ENCODE measurements at places on chromosomes 4 and X.
A peak's percentile ranks its signal among the peaks of the same experiment; 100 is the strongest.

DNA sequence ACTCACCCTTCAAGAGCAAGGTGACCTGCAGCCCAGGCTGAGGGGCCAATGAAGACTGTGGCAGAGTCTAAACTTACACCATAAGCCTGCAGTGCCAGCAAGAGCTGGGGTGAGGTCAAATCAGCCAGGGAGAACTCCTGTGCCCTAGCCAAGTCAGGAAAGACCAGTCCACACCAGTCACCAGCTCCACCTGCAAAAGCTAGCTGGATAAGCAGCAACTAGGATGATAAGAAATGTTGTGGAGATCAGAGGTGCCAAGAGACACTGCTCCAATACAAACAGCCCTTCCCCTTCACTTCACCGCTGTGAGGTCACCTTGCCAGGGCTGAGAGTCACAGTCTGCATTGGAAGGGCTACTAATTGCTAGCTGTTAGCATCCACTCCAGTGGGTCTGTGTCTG lies 31.3 kb downstream of the NIPAL1 start:
- DNase-seq: no peak

DNA sequence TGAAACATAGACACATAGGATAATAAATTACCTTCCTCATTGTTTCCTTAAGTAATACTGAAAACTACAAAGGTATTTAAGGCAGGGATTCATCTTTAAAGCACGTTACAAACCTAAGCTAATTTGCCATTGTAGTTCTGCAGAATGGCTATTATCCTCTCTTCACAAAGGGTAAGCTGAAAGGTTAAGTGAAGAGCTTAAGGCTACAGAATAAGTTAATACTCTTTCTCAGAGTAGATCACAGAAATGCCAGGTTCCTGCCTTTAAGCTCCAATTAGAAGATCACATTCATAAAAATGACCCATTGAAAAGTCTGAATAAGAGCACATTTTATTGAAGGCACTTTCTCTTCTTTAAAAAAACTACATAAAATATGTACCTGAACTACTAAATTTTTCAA lies 42.1 kb upstream of the PRDM5 start:
- no peak for DNase-seq

DNA sequence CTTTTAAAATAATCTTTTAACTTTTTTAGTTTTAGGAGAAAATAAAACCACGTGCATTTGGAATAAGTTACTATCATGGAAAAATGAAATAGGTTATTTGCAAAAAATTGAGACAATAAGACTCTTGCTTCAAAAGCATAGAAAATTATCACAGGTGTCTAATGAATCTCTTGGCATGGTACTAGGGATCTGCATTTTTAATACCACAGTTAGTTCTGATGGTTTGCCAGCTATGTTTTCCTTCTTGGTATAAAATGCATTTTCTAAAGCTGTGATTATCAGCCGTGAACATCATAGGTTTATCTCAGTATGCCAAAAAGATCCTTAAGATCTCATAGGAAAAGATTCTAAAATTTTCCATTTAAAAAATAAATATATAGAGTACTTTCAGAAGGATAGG lies 83.9 kb downstream of the RASL11B start:
- DNase-seq: no peak

GRCh38 chrX:53082773-53083616 lies 828 bp downstream of the TSPYL2 start:
- no peak for DNase-seq

GRCh38 chrX:13775837-13776236 lies 41.1 kb downstream of the GPM6B start:
- DNase-seq: no peak

GRCh38 chr4:106493086-106493485 lies 124.5 kb upstream of the GIMD1 start:
- DNase-seq: no peak

GRCh38 chr4:70969076-70969475 lies 24.4 kb upstream of the DCK start:
- no peak for DNase-seq

DNA sequence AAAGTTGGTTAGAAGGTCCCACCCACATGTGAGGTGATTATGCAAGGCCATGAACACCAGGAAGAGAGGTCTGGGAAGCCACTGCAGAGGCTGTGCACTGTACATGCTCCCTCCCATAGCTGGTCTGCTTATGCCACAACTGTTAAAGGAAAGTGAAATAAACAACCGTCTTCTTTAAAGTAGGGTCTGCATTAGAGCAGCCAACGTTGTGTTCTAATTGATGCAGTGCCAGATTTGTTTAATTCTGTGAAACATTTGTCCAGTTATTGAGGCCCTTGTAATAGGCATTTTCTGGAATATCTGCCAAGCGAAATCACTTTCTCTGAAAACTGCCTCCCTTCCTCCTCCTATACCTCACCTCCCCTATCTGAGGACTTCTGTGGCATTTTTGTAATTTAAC lies 224.0 kb upstream of the LNX1 start:
- DNase-seq: no peak

DNA sequence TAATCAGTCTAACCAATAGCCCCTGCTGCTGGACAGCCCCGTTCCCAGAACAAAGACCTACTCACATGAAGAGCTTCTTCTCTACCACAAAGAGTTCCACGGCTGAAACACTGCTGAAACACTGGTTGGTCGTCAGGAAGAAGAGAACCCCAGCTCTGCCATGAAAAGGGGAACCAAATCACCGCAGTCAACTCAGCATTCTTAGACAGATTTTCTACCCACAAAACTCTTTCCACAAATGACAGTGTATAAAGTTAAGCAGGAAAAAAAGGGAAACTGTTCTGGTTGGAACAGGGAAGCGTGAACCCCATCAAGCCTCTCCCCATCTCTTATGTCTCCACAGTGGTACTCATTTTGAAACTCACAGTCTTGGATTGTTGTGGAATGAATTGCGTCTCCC lies 57.3 kb downstream of the ABCG2 start:
- no peak for DNase-seq

- no peak for DNase-seq
Measured at GRCh38 chr4:8105306-8106100, 53.1 kb downstream of the ABLIM2 start.

DNA sequence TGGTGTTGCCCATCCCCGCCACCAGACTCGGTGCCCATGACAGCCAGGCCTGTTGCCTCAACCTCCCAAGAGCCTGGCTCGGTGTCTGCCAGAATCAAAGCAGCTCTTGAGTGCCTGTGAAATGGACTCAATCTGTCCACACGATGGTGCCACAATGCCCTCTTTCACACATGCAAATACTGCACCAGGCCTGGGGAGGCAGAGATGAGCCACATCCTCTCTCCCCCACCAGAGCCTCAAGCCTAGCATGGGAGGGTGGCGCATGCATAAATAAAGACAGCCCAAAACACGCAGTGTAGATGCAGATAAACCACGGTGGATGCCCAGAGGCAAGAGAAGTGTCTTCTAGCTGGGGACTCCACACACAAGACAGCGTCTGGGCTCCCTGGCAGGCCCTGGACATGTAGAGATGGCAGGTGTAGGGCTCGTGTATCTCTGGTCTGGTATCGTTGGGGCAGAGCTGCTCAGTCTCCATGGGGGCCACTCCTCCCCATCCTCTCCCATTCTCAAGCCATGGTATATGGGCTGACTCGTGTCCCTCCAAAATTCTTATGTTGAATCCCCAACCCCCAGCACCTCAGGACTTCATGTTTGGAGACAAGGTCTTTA lies 65.6 kb downstream of the JAKMIP1 start:
- DNase-seq: no peak

GRCh38 chr4:101791182-101791558 lies 640 bp downstream of the BANK1 start:
- DNase-seq: no peak

DNA sequence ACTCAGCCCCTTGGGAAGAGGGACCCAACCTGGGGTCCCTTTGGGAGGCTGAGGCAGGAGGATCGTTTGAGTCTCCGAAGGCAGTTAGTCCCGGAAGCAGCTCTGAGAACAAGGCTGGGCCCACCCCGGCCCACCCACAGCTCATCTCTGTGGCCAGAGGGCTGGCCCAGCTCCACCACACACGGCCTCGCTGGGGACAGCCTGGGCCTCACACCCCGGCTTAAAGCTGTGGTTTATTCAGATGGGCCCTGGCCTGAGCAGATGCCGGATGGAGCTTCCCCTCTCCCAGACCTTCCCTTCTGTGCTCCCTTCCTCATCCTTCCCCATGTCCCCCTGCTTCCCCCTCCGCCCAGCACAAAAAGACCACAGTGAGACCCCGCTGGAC lies 54.4 kb downstream of the FAM53A start:
- no peak for DNase-seq

DNA sequence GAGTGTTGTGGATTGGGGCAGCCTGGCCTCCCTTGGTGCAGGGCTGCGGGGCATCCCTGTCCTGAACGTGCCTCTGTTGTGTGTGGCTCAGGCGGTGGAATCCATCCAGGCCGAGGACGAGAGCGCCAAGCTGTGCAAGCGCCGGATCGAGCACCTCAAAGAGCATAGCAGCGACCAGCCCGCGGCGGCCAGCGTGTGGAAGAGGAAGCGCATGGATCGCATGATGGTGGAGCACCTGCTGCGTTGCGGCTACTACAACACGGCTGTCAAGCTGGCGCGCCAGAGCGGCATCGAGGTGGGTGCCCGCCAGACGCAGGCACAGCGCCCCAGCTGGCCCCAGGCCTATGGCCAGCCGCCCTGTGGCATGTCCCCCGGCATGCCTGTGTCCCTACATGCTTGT lies 25.6 kb downstream of the MAEA start:
- no peak for DNase-seq

DNA sequence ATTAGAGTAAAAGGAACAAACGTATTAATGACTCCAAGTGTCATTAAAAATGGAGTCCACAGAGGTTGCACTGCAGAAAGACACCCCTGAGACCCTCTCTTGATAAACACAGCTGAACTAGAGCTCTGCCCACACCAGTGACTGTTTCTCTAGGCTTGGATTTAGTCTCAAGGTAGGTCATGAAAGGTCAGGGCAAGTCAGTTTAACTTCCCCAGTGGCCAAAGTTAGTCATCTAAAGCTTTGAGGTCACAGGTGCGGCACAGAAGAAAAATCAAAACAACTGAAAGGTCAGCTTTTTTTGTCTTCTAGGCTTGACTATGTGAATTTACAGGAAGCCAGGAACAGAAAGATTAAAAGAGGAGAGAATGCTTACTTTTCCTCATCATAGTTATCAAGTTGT lies 749.6 kb downstream of the RAB28 start:
- DNase-seq: no peak

DNA sequence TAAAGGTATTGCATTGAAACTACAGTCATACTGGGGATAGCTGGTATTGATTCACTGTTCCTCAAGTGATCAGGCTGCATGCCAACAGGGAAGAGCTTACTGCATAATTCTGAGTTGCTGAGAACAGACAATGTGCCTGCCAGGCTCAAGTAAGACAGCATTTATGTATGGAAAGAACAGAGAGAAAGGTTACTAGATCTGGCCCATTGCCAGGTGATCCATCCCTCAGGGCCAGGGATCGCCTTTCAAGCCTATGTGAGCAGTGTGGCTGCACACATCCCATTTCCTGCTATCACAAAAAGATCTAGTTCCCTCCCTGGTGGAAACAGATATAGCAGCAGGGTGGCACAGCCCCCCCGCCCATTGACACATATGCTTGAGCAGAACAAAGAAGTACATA lies 254.0 kb downstream of the TMA16 start:
- no peak for DNase-seq

GRCh38 chrX:8183346-8183745 lies 12.3 kb upstream of the VCX2 start:
- DNase-seq: no peak

GRCh38 chr4:107970063-107970798 lies 19.5 kb upstream of the HADH start:
- no peak for DNase-seq

DNA sequence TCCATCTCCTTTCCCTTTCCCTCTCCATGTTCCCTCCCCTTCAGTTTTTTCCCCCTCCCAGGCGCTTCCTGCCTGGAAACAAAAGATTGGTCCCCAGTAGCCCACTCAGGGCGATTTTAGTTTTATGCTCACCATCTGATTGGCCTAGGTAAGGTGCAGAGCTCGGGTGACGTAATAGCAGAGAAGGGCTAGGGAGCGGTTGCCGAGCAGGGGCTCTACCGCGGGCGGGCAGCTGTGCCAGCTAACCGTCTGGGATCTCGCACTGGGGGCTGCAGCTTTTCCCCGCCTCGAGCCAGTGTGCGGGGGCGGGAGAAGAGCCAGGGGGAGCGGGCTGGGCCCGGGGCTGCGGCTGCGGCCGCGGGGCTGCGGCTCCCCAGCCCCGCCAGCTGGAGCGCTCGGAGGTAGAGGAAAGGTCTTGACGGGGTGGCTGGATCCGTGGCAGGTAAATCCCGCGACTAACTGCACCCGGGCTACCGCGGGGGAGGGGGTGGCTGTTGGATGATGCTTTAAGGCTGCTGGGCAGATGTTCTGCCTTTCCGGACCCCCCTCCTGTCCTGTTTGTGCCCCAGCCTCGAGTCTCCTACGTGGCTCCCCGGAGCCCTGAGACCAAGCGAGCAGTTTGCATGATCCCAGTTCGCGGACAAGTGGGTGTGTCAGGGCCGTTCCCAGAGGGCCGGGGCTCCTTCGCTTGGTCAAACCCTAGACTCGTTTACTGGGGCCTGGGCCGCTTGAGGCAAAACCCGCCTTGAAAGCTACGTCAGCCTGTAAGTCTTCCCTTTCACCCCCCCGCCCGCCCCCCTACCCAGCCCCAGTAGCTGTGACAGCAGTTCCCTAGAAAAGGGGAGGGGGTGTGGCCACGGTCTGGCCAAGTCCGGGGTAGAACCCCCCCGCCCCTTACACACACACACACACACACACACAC lies at the start of gene PAK3:
Gene PAK3, plus strand, starts transcription at position 218 of the 922 bp plus-strand sequence. CDS start 26,913 bp downstream, outside the sequence.
- DNase-seq: peak; percentile 74

GRCh38 chr4:9970399-9971011 lies 50.8 kb downstream of the SLC2A9 start:
- DNase-seq: no peak

- DNase-seq: no peak
Measured at GRCh38 chrX:139936259-139936658, 3.4 kb upstream of the ATP11C start.

GRCh38 chr4:102345795-102346100 lies 466 bp upstream of the SLC39A8 start:
- DNase-seq: no peak

- no peak for DNase-seq
Measured at GRCh38 chr4:56641494-56642051, 39.5 kb downstream of the HOPX start.

GRCh38 chrX:10052906-10053625 lies 85.9 kb downstream of the CLDN34 start:
- no peak for DNase-seq

GRCh38 chr4:10183462-10183861 lies 66.9 kb upstream of the WDR1 start:
- DNase-seq: no peak

DNA sequence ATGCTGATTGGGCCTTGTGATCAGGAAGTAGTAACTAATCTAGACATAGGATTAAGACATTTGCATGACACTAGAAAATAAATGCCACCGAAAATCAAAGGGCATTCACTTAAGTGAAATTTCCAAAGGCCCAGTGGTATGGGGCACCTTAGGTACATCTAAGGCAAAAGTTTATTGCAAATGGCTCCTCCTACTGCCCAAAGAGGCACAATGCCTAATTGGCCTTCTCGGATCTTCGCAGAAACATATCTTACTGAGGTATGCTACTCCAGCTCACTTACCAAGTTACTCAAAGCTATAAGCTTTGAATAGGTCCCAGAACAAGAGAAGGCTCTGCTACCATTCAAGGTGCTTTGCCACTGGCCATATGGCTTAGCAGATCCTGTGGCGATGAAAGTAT lies 174.8 kb upstream of the CXCL13 start:
- no peak for DNase-seq

GRCh38 chr4:158861281-158861680 lies 92.5 kb downstream of the FNIP2 start:
- DNase-seq: no peak

GRCh38 chr4:5292101-5292500 lies 240.8 kb downstream of the STK32B start:
- DNase-seq: no peak

- no peak for DNase-seq
Measured at GRCh38 chrX:31099536-31100090, 27.8 kb upstream of the FTHL17 start.
